Vagina (tissue), 2 donors: ENCODE measurements at places on chromosomes 5 and 9.

- DNase-seq = no peak
Observed at GRCh38 chr9:89417832-89418473, 80.0 kb downstream of the SEMA4D start.

DNA sequence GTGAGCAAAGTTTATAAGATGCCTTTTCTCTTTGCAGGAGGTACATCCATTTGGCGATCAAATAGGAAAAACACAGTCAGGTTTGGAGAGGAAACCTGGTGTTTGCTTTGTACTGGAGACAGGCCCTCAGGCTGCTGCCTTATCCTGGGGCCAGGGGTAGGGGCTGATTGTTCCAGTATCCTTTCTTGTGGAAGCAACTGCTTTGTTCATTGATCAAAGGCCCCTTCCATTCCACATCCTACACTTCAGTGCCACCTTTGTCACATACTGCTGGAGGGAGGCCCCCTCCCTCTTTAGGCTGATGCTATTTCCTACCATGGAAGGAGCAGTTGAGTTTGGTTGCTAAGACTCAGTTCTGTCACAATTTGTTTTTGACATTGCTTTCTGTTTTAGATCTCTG lies 778.1 kb downstream of the TLR4 start:
- DNase-seq = no peak

DNA sequence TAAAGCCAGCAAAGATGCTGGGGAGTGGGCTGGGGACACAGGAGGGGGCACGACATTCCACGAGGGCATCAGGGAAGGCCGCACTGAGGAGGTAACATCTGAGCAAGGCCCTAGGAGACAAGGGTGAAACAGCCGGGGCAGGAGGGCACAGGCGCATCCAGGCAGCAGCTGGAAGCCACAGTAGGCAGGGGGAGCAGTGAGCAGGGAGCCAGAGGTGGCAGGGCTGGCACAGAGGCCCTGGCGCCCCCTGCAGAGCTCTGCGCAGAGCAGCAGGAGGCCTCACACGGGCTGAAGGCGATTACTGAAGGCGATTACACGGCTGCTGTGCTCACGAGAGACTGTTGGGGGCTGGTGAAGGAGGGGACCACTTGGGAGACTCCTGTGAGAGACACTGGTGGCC lies 15.4 kb downstream of the LMAN2 start:
- DNase-seq = no peak

- DNase-seq = no peak
Observed at GRCh38 chr5:8471581-8471980, 602.6 kb downstream of the MTRR start.

GRCh38 chr5:1272201-1272600 lies 22.7 kb downstream of the TERT start:
- DNase-seq = no peak

DNA sequence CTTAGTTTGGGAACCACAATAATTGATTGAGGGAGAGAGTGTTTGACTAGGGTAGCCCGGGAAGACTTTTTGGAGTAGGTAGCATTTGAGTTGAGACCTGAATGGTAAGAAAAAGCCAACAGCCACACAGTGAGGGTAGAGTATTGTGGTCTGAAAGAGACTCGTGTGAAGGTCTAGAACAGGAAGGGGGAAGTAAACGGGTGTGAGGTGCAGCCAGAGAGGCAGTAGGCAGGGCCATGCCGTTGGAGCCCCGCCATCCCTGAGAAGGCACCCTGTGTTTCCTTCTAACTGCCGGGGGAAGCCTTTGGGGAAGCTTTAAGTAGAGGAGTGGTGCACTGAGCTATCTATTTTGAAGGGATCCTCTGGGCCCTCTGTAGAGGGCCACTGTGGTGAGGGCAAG lies 3.5 kb upstream of the F2RL2 start:
- no peak for DNase-seq

GRCh38 chr5:59208474-59208873 lies 625.6 kb downstream of the RAB3C start:
- DNase-seq = no peak

GRCh38 chr5:83177803-83178202 lies 100.5 kb downstream of the XRCC4 start:
- DNase-seq = no peak

GRCh38 chr5:159873680-159874079 lies 42.6 kb upstream of the ADRA1B start:
- DNase-seq = no peak

- DNase-seq = peak; percentile 92
Observed at GRCh38 chr9:89592963-89593726, 11.7 kb upstream of the GADD45G start.

- no peak for DNase-seq
Observed at GRCh38 chr5:145324101-145324500, 511.0 kb downstream of the PRELID2 start.

DNA sequence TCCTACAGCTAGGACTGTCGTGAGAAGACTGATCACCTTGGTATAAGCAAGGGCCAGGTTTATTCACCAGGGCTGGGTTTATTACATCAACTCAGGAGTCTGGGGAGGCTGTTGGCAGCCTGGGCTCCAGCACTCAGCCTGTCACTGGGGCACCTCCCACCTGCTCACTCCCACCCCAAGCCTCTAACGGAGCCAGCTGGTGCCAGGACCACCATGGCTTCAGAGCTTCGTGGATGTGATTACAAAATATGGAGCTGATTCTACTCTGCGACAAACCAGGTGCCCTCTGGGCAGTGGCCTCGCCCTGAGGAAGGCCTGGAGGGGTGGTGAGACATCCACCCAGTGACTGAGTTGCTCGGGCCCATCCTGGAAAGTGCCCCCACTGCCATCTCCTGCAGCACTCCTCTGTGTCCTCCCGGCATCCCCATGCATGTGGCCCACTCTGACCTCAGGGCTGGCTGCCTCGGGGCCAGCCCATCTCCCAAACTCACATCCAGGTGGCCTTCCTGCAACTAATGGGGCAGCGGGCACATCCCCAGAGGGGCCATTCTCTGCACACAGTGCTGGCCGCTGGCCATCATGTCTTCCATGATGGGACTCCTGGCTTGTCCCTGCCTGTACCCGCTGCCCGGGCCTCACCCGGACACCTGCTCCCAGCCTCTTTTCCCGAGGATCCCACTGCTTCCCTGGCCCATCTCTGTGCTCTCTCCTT lies 49.6 kb downstream of the SECISBP2 start:
- no peak for DNase-seq

- no peak for DNase-seq
Observed at GRCh38 chr9:129716091-129716490, 36.8 kb downstream of the PTGES start.

DNA sequence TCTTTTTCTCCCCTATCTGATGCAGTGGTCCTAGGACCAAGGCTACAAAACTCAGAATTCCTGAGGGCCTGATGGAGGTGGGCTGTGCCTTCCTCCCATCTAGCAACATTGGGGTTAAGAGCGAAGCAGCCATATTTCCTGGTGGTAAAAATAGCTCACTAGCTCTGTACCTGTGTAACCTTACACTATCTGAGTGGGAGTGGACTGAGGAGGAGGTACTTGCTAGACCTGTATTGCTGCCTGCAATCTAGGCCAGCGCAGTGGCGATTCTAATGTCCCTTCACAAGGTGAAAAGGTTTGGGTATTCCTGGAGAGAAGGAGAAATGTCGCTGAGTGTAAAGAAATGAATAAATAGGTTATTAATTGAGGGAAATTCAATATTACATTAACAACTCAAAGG lies 80.2 kb upstream of the LIFR start:
- no peak for DNase-seq

GRCh38 chr5:152625696-152626095 lies 220.6 kb upstream of the NMUR2 start:
- no peak for DNase-seq

DNA sequence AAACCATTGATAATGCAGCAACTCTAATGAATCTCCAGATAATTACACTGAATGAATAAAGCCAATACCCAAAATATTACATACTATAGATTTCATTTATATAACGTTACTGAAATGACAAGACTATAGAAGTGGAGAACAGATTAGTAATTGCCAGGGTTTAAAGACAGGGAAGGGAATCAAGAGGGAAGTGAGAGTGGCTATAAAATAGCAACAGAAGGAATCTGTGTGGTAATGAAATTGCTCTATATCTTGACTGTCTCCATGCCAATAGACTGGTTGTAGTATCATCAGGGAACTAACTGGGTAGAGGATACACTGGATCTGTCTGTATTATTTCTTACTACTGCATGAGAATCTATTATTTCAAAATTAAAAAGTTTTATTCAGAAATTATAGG lies 396.5 kb upstream of the RPS23 start:
- DNase-seq = no peak

GRCh38 chr9:126474786-126475485 lies 138.8 kb upstream of the LMX1B start:
- DNase-seq = no peak

GRCh38 chr9:75238311-75238976 lies 150.1 kb downstream of the OSTF1 start:
- no peak for DNase-seq

DNA sequence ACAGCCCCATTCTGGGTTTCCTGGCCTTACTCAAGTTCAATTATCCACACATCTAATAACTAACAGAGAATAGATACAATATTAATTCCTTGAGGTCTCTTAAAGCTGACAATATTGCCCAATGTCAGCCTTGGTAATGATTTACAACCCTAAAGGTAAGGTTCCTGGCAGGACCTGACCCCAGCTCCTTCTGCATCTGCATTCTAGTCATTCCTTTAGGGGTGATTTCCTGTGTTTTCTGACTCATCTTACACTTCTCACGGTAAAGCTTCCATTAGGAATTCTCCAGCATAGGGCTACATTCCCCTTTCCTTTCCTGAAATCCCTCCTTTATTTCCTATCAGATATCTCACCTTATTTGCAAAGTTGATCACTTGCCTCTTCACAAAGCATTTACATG lies 9.3 kb downstream of the HAVCR1 start:
- no peak for DNase-seq

- no peak for DNase-seq
Observed at GRCh38 chr9:122263699-122264349, 816 bp downstream of the RBM18 start.

GRCh38 chr5:63043792-63044191 lies 465.2 kb downstream of the LRRC70 start:
- DNase-seq = no peak

GRCh38 chr5:154101184-154101583 lies 62.4 kb downstream of the MFAP3 start:
- no peak for DNase-seq

- DNase-seq = no peak
Observed at GRCh38 chr5:77719666-77720363, 56.3 kb downstream of the TBCA start.

DNA sequence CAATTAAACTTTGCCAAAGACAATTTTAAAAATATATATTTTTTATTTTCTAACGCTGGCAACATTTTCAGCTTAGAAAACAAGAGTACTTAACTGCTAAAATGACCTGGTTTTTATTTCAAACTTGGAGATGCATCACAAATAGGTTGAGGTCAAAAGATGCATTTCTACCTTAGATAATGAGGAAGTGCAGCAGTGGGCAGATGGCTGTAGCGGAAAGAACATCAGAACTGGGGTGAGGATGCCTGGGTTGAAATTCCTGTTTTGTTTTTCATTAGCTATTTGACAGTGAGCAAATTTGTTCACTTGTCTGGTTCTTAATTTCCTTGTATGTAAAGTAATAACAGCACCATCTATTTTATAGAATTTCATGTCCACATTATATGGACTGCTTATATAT lies 524.8 kb upstream of the KLF4 start:
- no peak for DNase-seq

DNA sequence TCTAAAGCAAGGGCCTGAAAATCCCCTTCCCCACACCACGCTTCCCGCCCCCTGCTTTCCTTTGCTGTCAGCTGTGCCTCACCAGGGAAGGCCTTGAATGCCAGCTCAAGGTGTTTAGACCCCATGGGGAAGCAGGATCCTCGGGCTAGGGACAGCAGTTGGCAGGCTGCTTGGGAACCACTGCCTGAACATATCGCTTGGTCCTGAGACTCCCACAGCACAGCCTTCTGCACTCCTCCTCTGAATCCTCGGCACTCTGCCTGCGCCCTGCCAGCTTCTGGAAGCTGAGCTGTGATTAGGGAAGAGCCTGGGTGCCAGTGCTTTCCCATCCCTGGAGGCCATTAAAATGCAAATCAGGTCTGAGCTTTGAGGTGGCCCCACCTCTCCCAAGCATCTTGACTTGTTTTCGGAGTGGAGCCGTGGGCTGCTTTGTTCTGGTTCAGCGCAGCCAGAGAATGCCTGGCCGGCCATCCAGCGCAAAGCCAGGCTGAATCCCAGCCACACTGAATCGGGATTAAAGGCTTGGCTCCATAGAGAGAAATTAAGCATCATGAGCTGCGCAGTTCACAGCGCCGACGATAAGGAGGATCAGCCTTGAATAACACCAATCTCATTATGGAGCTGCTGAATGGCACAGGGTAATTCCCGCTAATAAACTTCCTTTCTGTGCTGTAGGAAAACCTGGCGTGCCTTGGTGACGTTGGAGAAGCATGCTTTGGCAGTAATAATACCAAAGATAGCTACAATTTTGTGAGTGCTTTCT lies 40.0 kb downstream of the AMBP start:
- DNase-seq = peak; percentile 87

DNA sequence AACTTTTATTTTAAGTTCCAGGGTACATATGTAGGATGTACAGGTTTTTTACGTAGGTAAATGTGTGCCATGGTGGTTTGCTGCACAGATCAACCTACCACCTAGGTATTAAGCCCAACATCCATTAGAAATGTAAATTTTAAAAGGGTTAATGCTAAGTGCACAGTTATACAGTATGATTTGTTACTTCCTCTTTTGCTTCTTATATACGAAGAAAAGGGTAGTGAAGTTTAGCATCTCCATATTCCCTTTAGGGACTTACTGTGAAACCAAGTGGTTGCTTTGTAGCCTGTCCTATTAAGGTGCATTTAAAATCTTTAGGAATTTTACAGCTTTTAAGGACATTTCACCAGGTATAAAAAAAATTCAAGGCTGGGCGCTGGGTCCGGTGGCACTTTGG lies 46.4 kb downstream of the RBM27 start:
- DNase-seq = no peak

DNA sequence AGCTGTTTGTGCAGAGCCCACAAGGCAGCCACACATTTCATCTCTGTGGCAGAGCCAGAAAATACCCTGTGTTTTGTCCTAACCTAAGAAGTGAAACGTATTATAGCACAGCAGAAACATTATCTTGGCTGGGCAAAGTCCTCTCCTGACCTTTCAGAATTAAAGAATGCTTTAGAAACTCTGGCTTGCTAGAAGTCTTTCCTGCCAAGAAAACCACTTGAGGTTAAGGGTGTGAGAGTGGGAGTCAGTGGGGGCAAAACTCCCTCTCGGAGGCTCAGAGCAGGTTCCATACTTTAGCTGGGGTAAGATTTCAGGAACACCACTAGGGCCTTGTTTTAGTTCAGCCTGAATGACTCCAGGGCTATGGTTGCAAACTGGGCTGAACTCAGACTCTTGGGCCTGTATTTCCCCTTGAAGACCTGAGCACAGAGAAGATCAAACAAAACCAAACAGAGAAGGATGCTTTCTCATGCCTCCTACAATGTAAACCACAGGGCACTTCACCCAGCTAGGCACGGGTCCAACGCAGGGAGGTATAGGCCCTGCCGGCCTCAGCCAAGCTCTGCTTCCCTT lies 48.0 kb downstream of the ZNF366 start:
- DNase-seq = no peak

GRCh38 chr5:75720882-75721281 lies 3.6 kb upstream of the POC5 start:
- DNase-seq = no peak
